Spleen (tissue), 13 donors: ENCODE measurements at places on chromosomes 11 and 22. TPM values are rescaled to one million over a fixed set of nuclear protein-coding genes. Genes with fewer than 3 reads are reported as not detected.

Gene CABP4
- 27.3 TPM for total RNA-seq

Gene RIMBP3B
- 0.47 TPM for total RNA-seq

- no peak for DNase-seq
Observed at GRCh38 chr22:49483946-49484345, 343.7 kb downstream of the BRD1 start.

GRCh38 chr22:35627267-35628041 lies 10.3 kb upstream of the MB start:
- no peak for DNase-seq

Gene MMP12
- 1.7 TPM for total RNA-seq
